ENCODE measurements at places on chromosomes 2 and 18. TPM values are rescaled to one million over a fixed set of nuclear protein-coding genes. Genes with fewer than 3 reads are reported as not detected.

GRCh38 chr18:78733762-78734613 is 245.6 kb upstream of the SALL3 start:
- H3K4me1 ChIP-seq: no peaks in the 10 kb centered on the region
- no peak overlapping the region for H3K27ac ChIP-seq
- no peaks in the 10 kb centered on the region for H3K27me3 ChIP-seq

DNA sequence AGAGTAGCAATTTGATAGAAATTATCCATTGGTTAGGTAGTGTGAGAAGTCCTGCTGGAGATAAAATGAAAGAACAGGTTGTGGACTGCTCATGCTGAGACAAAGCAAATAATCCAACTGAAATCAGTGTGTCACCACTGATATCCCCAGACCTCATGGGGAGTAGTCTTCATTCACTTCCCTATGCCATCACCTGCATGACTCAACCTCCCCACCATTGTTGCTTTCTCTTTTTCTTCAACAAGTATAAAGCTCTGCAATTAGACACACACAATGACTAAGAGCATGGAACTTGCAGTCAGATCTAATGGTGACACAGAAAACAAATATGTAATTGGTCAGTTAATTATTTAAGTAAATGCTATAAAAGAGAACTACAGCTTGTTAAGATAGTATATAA is 475.3 kb downstream of the RIT2 start:
- no peak for DNase-seq
- no peaks in the 10 kb centered on the region for H3K36me3 ChIP-seq
- no peak overlapping the region for H3K4me3 ChIP-seq
- no peaks in the 10 kb centered on the region for H3K4me1 ChIP-seq
- H3K27ac ChIP-seq: no peak overlapping the region

- H3K36me3 ChIP-seq: no peaks in the 10 kb centered on the region
- no peak overlapping the region for H3K4me3 ChIP-seq
- no peaks in the 10 kb centered on the region for H3K27me3 ChIP-seq
- no peaks in the 10 kb centered on the region for H3K4me1 ChIP-seq
- no peak overlapping the region for H3K27ac ChIP-seq
- DNase-seq: no peak
Observed at GRCh38 chr2:80475970-80476369, 171.4 kb upstream of the LRRTM1 start.

DNA sequence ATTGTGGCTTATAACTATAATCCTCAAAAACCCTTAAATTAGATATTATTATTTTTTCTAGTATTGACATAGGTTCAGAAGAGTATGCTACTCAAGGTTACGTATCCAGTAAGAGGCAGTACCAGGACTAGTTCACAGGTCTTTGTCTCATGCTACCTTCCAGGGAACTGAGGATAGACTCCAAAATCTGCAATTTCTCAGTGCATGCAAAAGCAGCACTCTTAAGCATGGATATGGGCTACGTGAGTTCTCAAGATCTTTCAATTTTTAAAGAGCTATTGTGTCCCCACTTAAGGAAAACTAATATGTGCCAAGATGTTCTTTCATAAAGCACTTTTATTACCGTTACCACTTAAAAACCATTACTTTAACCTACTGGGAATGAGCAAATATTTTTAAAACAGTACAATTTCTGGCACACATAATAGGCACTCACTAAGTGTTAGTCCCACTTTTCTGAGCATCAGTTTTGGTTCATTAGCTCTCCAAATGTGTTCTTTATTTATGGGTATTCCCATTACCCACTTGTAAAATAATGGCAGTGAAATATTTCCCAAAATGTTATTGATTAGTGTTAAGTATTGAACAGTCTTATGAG is 113.8 kb upstream of the TTN start:
- no peak overlapping the region for H3K4me3 ChIP-seq
- H3K36me3 ChIP-seq: no peaks in the 10 kb centered on the region
- H3K27ac ChIP-seq: no peak overlapping the region
- no peaks in the 10 kb centered on the region for H3K4me1 ChIP-seq
- no peaks in the 10 kb centered on the region for H3K27me3 ChIP-seq

SPAG16 gene
- total RNA-seq: 16.7 TPM

- peaks cover 12% of the 10 kb centered on the region for H3K4me1 ChIP-seq
- no peaks in the 10 kb centered on the region for H3K27me3 ChIP-seq
- no peak overlapping the region for H3K4me3 ChIP-seq
- DNase-seq: no peak
- H3K27ac ChIP-seq: no peak overlapping the region
- peaks cover 66% of the 10 kb centered on the region for H3K36me3 ChIP-seq
Observed at GRCh38 chr2:131085646-131086045, 7.6 kb downstream of the FAM168B start.

GRCh38 chr2:105323111-105323510 is 6.4 kb downstream of the TGFBRAP1 start:
- no peak for DNase-seq
- H3K36me3 ChIP-seq: no peaks in the 10 kb centered on the region
- H3K27me3 ChIP-seq: no peaks in the 10 kb centered on the region
- no peak overlapping the region for H3K4me3 ChIP-seq
